K562 (cell line): ENCODE measurements at places on chromosomes 13 and 19. TPM values are rescaled to one million over a fixed set of nuclear protein-coding genes. Genes with fewer than 3 reads are reported as not detected.

Gene HS6ST3
- not detected in 2 replicates for total RNA-seq

DNA sequence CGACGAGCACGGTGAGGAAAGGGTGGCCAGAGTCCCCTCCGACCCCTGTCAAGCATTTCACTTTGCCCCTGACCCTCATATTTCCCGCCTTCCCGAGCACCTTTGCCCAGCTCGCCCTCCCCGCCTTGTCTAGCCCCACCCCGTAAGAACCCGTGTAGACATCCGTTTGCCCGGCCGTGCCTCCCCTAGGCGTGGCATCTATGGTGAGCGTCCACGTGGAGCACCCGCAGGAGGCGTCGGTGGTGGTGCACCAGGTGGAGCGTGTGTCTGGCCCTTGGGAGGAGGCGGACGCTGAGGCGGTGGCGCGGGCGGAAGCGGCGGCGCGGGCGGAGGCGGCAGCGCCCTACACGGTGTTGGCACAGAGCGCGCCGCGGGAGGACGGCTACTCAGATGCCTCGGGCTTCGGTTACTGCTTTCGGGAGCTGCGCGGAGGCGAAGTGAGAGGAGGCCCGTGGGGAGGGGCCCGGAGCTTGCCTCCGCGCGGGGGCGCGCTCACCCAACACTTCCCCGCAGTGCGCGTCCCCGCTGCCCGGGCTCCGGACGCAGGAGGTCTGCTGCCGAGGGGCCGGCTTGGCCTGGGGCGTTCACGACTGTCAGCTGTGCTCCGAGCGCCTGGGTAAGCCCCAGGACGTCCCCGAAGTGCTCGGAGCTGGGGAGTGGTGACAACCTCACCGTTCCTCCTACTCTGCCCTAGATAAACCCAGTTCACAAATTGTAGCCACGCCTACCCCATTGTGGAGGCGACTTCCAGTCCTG lies 4.2 kb downstream of the LTBP4 start:
- no peaks in the 10 kb centered on the region for H3K27me3 ChIP-seq
- H3K36me3 ChIP-seq: peaks cover 4% of the 10 kb centered on the region; the same call in 1 of the 3 replicates
- H3K4me3 ChIP-seq: peak overlapping the region; percentile 38

DNA sequence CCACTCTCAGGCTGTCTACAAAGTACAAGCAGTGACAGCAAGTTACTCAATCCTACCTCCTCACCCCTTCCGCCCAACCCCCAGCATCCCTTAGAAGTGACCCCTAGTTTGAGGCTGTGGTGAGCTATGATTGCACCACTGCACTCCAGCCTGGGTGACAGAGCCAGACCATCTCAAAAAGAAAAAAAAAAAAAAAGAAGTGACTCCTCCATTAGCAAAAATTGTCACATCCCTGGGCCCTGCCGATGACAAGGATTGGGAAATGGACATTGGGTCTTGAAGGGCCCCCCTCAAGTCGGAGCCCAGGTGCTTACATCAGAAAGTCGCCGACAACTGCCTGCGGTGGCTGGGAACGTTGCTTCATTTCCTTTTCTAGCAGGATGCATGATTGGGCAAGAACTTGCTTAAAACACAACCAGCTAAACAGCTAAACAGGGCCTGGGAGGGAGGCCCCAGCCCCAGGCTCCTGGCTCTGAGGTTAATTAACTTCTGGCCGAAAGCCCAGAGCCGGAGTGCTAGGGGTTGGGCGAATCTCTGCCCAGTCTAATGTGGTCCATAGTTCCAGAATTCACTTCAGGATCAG lies 15.3 kb downstream of the RAB3D start:
- DNase-seq: no peak
- H3K27ac ChIP-seq: peak overlapping the region; percentile 27; the same call in 1 of the 3 replicates
- peaks cover 17% of the 10 kb centered on the region; the same call in 2 of the 3 replicates for H3K4me1 ChIP-seq
- H3K27me3 ChIP-seq: no peaks in the 10 kb centered on the region
- no peak overlapping the region for H3K4me3 ChIP-seq

Gene ZNF726
- total RNA-seq: 10.5 and 11.6 TPM in 2 replicates

DNA sequence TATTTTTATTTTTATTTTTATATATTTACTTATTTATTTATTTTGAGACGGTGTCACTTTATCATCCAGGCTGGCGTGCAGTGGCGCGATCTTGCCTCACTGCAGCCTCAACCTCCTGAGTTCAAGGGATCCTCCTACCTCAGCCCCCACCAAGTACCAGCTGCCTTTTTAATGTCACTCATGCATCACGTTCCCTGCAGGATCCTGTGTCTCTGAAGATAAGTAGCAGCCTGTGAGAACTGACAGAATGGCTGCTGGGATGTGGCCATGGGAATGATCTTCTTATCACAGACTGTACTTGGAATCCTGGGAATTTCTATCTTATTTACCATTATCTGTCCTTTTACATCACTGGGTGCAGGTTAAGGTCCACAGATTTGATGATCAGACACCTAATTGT lies 9.2 kb upstream of the ZNF761 start:
- H3K4me1 ChIP-seq: no peaks in the 10 kb centered on the region
- no peaks in the 10 kb centered on the region for H3K36me3 ChIP-seq
- H3K4me3 ChIP-seq: no peak overlapping the region
- no peak overlapping the region for H3K27ac ChIP-seq
- DNase-seq: no peak

GRCh38 chr19:33464010-33464732 lies 57.4 kb downstream of the PEPD start:
- no peak overlapping the region for H3K27ac ChIP-seq
- no peaks in the 10 kb centered on the region for H3K36me3 ChIP-seq
- H3K4me1 ChIP-seq: no peaks in the 10 kb centered on the region
- peaks cover 26% of the 10 kb centered on the region for H3K27me3 ChIP-seq
- H3K4me3 ChIP-seq: no peak overlapping the region
- no peak for DNase-seq

Gene UPK1A
- not detected in 2 replicates for total RNA-seq

GRCh38 chr13:45300190-45300985 lies 40.6 kb downstream of the TPT1 start:
- no peak overlapping the region for H3K4me3 ChIP-seq
- no peaks in the 10 kb centered on the region for H3K36me3 ChIP-seq
- no peak for DNase-seq
- no peak overlapping the region for H3K27ac ChIP-seq

Gene ZNF91
- 4.3 TPM in 2 replicates for total RNA-seq
